ENCODE measurements at places on chromosomes 16 and 17.

- DNase-seq = no peak
Measured at GRCh38 chr17:27577884-27578717, 52.9 kb upstream of the LGALS9 start.

DNA sequence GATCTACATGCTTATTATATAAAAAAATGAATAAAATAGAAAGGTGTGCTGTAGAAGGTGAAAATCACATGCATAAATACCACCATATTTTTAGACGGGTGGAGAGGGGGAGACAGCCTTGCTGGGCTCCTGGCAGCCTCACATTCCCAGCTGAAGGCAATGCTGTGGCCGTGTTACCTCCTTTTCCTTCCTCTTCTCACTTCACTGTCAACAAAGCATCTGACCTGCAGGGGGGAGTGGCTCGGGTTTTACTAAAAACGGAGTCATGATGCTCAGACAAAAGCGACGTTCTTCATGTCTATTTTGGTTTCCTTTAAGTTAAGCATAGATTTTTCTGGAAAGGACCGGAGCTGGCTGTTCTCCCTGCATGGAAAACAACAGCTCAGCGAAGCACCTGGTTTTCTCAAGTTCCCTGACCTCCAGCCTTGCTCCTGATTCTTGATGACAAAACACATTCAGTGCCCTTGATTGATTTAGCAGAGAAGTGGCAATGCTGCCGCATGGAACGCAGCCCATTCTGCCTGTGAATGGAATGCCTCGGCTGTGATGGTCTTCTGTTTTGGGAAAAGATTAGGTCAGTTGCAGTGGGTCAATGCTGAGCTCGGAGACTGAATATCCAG, 5.5 kb upstream of the RPTOR start:
- no peak for DNase-seq

DNA sequence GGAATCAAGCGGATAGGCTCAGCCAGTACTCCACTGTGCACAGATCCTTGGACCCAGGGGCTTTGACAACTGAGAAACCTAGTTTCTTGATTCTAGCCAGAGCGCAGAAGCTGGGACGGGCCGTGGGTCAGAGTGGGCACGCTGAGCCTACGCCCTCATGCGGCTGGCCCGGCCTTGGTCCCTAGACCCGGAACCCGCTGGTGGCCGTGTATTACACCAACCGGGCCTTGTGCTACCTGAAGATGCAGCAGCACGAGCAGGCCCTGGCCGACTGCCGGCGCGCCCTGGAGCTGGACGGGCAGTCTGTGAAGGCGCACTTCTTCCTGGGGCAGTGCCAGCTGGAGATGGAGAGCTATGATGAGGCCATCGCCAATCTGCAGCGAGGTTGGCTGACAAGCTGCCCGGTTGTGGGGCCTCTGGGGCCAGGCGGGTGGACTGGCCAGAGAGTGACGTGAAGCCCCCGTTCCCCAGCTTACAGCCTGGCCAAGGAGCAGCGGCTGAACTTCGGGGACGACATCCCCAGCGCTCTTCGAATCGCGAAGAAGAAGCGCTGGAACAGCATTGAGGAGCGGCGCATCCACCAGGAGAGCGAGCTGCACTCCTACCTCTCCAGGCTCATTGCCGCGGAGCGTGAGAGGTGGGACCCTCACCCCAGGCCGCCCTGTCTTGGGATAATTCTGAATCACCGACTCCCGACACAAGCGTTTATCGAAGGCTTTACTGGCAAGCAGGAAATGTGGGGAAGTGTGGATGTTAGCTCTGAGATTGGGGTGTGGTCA, 946 bp downstream of the STUB1 start:
- no peak for DNase-seq

GRCh38 chr16:61007694-61008093, 1028.5 kb downstream of the CDH8 start:
- DNase-seq = no peak

GRCh38 chr17:49707246-49707607, 537 bp downstream of the SLC35B1 start:
- no peak for DNase-seq

DNA sequence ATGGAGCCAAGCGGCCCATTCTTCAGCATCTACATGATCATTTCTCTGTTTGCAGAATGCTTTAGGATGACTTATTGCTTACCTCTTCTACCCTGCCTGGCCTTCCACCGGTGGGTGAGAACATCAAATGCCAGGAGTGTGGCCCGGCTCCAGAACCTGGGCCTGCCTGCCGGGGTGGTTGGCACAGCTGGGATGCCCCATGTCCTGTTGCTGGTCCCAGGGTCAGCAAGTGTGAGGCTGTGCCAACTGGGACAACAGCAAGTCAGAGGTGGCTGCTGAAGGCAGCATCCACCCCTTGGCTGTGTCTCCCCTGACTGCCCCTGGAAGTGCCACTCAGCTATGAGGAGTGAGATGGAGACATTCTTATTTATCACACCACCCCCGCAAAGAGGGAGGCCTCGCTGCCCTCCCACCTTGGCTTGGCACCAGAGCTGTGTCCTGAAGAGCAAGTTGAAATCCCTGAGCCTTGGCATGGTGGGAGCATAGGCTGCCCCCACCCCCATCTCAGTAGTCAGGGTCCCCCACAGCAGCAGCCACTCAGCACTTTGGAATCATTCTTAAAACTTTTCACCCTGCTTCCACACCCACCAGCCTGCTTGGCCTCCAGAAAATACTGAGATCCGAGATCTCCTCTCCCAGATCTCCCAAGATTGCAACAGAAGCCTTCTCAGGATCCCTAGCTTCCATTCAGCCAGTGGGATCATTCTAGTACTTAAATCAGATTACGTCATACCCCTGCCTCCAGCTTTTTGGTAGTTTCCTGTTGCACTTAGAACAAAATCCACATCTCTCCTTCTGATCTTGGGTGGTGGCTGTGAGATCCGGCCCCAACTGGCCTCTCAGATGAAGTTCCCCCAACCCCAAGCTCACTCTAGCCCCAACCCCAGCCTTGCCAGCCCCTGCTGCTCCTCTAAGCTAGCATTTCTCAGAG, 127.5 kb downstream of the SOCS1 start:
- DNase-seq = no peak

GRCh38 chr17:19303367-19303776, 59.2 kb downstream of the B9D1 start:
- DNase-seq = no peak

All from stimulated activated CD4-positive, alpha-beta T cell treated with anti-CD3 and anti-CD28 coated beads, Interleukin-1b, Interleukin-23, amount 100 ng/mL, for 1 hour (primary cell).